ENCODE measurements at places on chromosomes 4 and X.

GRCh38 chr4:77022560-77023179 lies 53.1 kb downstream of the CCNI start:
- no peak for DNase-seq

DNA sequence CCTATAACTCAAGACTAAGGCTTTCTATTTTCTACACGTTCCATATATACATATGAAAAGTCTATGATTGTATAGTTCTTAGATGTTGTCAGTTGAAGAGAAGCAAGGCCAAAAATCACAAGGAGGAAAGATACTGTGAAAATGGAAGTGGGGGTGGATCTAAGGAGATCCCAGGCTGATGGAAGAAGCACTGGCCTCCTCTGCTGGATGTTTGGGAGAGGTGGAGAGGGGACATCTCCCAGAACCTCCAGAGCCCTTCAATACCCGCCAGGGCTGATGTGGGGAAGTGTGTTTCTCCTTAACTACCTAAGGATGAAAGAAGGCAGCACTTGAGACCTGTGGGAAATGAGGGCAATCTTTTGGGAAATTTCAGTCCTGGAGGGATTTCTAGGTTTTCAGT lies 67.4 kb downstream of the RASGEF1B start:
- DNase-seq = no peak

DNA sequence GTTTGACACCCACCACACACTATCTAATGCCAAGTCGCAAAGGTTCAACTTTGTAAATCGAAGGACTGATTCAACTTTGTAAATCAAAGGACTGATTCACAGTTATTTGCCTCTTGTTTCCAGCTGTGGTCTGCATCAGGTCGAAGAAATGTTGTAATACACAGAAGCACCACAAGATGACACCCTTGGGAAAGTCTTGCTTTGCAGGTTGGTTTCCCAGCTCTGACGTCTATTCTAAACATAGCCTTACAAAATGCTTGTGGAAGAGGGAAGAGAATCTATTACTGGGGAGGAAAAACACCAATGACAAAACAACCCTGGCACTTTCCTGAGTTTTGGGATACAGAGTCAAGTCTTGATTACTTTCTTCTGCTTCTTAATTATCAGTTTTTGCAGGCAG lies 35.3 kb downstream of the SUPT20HL1 start:
- DNase-seq = peak; percentile 57

DNA sequence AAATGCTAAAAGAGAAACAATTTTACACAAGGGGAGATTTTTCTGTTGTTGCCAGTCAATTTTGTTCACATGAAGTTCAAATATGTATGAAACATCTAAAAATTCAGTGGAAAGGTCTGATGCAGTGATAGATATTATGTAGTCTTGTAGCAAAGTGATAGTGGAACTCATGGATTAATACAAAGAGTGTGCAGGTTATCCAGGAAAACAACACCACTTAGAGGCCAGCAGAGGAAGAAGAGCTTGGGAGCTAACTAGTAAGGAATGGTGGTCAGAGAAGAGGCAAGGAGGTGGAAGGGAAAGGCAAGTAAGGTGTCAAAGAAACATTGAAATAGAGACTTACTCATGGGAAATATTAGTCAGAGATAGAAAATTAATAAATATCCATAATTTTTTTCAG lies 395.6 kb downstream of the MAPK10 start:
- DNase-seq = no peak

GRCh38 chrX:35700121-35700520 lies 98.0 kb upstream of the MAGEB16 start:
- DNase-seq = no peak

DNA sequence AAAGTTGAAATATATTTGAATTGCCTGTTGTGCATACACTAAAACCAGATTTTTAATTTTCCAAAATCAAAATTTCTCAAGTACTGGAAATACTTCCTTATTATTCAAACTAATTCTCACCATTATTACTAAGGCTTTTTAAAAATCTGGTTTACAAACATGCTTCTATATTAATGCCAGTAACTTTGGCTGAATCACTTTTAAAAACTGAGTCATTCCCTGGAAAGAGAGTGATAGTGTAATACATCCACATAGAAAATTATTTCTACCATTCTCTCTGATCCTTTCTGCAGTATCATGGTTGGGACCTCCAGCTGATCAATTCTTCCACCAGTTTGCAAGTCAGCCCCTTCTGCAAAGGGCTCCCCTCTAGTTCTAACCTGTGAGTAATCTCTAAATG lies 165.3 kb upstream of the FAM241A start:
- no peak for DNase-seq

DNA sequence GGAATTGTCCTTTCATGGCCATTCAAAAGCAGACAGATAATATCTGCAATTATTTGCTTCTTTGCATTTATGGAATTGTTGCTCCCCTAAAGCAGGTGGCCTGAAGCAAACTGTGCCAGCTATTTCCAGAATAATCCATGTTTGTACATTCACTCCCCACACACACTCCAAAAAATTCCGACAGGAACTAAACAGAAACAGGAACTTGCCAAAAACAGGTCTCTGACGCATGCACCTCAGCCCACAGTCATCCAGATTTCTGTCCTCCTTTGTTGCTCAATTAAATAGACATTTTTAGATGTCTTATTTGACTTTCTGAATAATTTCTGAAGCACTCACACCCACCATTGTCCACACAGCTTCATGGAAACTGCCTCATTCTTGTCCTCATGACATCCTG lies 71.5 kb upstream of the EDNRA start:
- DNase-seq = no peak

GRCh38 chr4:48543796-48544195 lies 53.7 kb downstream of the ZAR1 start:
- no peak for DNase-seq

GRCh38 chr4:141463678-141464077 lies 172.7 kb upstream of the IL15 start:
- no peak for DNase-seq

DNA sequence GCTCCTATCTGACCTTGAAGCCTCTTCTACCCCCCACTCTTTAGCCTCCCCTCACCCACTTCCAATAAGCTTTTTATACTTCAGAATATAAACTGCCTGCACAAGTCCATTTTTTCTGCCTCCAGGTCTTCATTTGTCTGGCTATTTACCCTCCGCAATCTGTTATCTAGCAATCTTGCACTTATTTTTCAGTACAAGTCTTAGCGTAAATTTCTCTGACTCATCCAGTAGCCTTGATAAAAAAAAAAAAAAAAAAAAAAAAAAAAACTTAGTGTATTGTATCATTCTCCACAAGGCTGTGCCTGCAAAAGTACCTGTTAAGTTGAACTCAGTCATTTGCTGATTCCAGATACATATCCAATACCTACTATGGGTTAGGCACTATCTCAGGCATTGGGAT lies 219.5 kb upstream of the DKK2 start:
- no peak for DNase-seq

DNA sequence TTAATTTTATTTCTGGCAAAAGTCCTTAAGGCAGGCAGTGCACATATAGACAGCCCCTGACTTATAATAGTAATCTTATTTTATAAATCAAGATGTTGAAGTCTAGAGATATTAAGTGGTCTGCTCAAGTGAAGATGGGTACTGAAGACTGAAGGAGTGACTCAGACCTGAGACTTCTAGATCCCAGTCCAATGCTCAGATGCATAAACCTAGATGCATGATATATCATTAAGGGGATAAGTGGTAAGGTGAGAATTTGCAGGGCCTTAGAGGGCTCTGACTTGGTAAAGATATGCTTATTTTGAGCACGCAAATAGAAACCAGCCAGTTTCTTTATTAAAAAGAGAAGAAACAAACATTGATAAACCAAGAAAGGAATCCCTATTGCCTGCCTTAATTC lies 42.9 kb downstream of the SLC9A7 start:
- no peak for DNase-seq

GRCh38 chr4:168057412-168057811 lies 34.9 kb upstream of the ANXA10 start:
- no peak for DNase-seq

GRCh38 chrX:2931612-2932011 lies 2.5 kb upstream of the ARSD start:
- DNase-seq = no peak

DNA sequence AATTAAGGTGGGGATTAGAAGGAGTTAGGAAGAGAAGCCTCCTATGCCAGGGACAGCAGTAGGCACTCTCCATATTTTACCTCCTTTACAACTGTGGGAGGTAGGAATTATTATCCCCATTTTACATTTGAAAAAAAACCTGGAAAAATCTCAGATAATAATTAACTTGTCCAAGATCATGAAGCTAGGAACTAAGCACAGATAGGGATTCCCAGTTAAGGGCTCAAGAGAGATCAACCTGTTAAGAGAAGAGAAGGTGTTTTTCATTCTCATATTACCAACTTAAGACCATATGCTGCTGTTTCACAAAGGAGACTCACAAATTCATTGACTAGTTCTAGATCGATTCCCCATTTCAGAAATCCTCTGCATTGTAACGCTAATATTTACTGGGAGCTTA lies 16.1 kb upstream of the FAM47E start:
- DNase-seq = no peak

DNA sequence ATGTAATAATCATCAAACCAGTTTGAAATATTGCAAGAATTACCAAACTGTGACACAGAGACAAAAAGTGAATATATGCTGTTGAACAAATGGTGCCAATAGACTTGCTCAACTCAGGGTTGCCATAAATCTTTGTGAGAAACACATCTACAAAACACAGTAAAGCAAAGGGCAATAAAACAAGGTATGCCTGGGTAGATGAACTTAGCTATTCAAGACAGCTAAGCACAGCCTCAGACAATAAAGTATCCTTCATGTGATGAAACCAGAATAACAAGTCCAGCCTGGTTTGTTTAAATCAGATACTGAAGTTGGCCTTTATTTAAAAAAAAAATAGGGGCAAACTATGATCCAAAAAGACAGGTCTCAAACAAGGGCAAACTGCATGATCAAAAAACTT lies 19.2 kb downstream of the LAMTOR3 start:
- no peak for DNase-seq

DNA sequence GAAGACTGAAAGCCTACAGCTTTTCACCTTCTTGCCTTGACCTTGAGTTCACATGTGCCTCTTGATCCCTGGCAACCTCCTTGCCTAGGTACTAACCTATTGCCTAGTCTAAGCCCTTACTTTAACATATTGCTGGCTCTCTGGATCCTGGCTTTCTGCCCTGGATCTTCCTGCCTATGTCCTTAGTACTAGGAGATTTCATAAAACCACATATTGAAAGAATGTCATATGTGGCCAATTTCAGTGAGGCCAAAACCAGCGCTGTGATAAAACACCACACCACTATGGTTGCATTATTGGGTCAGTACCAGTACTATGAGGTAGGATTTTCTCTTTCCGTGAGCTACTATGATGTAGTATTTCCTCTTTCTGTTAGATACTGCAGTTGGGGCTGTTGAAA lies 80.4 kb downstream of the CT47B1 start:
- no peak for DNase-seq

GRCh38 chr4:68466185-68466584 lies 18.9 kb downstream of the TMPRSS11E start:
- DNase-seq = no peak

- no peak for DNase-seq
Observed at GRCh38 chr4:5463936-5464650, 244.3 kb downstream of the EVC2 start.

GRCh38 chr4:173405840-173406606 lies 7.1 kb upstream of the SCRG1 start:
- DNase-seq = no peak

GRCh38 chrX:120316587-120317283 lies 5.5 kb upstream of the TMEM255A start:
- DNase-seq = no peak

- no peak for DNase-seq
Observed at GRCh38 chr4:544386-545105, 31.5 kb downstream of the TMEM271 start.

GRCh38 chrX:55008571-55009358 lies 8.6 kb downstream of the APEX2 start:
- no peak for DNase-seq

- peak; percentile 85 for DNase-seq
Observed at GRCh38 chr4:184983672-184984356, 34.5 kb upstream of the HELT start.

DNA sequence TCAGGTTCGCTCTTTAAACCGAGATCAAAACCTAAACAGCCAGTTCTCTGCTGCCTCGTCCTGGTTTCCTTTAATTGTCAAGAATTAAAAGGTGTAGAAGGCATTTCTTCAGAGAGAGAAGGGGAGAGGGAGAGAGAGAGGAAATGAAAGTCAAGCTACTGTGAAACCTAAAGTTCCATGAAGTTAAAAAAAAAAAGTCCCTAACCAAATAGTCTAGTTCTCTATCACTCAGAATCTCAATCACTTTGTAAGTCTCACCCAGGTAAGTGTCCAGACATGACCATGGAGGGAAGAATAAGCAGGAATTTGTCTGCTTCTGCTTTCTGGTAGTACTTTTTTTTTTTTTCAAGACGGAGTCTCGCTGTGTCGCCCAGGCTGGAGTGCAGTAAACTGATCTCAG lies 18.8 kb upstream of the SMIM14 start:
- DNase-seq = no peak

GRCh38 chr4:67909905-67910584 lies 26.2 kb upstream of the TMPRSS11D start:
- no peak for DNase-seq

DNA sequence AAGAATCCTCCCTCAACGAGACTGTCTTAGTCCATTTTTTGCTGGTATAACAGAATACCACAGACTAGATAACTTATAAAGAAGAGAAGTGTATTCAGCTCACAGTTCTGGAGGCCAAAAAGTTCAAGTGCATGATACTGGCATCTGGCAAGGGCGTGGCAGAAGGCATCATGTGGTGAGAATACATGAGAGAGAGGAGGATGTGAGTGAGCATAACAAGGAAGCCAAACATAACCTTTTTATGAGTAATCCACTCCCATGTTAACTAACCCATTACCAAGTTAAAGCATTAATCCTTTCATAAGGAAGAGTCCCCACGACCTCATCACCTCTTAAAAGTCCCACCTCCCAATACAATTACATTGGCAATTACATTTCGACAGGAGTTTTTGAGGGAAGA lies 504.6 kb downstream of the IQCM start:
- DNase-seq = no peak

DNA sequence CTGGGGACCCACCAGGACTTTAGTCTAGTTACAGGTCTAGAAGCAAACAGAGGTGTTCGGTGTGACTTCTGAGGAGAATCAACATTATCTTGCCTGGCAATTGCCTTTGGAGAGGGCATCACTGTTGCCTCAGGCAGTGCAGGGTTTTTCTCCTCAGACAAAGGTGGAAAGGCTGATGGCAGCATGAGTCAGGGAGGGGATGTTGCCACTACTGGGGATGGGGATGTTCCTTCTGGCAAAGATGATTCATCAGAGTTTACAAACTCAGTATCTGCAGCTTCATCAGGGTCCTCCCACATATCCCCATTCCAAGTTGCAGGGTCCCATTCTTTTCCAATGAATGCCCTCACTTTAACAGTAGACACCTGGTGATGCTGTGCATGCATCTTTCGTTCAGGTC lies 91.3 kb upstream of the GALNTL6 start:
- no peak for DNase-seq

- DNase-seq = no peak
Observed at GRCh38 chrX:135982860-135983259, 2.4 kb upstream of the SLC9A6 start.

DNA sequence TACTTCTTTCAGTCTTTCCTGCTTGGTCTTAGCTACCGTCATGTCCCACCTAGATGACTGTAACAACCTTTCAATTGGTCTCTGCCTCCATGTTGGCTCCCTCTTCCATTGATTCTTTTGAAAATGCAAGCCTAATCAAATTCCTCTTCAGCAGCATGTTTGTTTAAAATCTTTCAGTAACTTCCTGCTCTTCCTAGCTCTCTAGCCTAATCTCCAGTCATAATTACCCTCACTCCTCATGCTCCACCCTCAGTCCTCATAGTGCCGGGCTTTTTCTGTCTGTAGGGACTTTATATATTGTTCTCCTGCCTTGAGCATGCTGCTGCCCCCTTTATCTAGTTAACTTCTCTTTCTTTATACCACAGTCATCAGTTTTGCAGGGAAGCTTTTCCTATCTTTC lies 12.1 kb downstream of the SNX25 start:
- DNase-seq = no peak

Data from SK-N-DZ (cell line).